ENCODE measurements at places on chromosomes 2 and 18.

DNA sequence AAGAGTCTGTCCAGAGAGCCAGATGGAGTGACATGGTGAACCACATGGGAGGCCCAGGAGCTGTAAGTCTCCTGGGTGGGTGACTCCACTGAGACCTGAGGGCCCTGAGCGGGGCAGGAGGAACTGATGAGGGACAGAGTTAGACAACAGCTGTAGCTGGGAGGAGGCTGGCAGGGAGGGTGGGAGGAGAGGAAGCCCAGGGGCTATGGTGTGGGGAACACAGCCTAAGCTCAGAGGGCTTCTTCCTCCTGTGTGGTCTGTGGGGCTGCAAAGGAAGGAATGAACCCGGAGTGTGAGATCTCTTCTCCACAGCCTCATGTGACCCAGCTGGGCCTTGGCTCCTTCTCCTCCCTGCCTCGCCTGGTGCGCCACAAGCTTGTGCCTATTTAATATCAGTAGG, 395.6 kb upstream of the HS6ST1 start:
- no peak for DNase-seq

DNA sequence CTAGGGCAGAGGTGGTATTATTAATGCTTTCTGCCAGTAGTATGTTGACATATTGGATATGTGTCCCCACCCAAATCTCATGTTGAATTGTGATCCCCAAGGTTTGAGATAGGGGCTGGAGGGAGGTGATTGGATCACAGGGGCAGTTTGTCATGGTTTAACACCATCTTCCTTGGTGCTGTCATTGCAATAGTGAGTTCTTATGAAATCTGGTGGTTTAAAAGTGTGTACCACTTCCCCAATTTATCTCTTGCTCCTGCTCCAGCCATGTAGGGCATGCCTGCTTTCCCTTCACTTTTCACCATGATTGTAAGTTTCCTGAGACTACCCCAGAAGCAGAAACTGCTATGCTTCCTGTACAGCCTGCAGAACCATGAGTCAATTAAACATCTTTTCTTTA, 47.1 kb upstream of the THSD7B start:
- no peak for DNase-seq

DNA sequence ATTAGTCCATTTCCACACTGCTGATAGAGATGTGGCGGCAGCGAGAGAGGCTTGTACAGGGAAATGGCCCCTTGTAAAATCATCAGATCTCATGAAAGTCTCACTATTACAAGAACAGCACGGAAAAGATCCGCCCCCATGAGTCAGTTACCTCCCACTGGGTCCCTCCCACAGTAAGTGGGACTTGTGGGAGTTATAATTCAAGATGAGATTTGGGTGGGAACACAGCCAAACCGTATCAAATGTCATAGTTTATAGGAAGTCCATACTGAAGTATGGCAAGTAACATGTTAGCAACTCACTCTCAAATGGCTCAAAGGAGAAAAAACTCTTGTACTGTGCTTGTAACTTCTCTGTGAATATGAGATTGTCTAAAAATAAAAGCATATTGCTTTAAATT, 56.1 kb downstream of the FARP2 start:
- peak; percentile 39 for DNase-seq

GRCh38 chr2:200305797-200306195, 697 bp upstream of the SPATS2L start:
- DNase-seq = no peak

DNA sequence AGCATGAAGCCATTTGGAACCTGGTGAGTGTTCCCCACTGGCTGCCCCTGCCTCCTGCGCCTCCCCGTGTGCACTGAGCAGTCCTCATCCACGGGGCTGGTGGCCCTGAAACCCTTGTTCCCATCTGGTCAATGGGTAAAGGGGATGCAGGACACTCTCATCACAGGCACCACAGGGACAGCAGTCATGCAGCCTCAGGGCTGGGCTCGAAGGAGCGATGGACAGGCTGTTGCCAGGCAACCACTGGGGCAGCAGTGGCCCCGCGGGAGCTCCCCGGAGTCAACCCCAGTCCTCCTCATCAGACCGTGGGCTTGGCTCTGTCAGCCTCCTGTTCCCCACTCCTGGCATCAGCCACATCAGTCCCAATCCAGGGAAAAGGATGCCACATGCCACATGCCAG, 509.5 kb downstream of the EIPR1 start:
- DNase-seq = no peak

DNA sequence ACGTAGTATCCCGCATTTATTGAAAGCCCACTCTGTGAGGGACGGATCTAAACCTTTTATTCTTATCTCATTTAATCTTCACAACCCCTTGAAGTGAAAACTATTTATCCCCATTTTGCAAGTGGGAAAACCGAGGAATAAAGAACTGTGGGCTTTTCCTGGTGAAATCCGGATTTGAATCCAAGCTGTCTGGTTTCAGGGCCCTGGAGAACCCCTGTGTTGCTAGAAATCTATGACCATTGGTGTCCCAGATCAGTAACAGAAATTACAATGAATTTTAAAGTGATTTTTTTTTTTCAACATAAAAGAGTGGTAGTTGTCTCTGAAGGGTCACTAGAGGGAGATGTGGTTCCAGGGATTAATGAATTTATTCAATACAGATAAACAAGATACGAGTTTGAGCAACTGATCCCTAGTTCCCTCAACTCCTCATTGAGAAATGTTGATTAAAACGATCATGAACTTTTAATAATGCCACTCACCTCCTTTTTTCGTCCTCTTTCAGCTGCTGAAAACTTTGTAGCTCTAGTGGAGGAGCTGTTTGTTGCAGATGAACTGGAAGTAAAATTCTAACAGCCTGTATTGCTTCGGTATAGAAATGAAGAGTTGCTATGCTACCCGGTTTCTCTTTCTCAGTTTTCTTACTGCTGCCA, 940 bp downstream of the XRCC5 start:
- DNase-seq = peak; percentile 40

- DNase-seq = no peak
These were observed 37.9 kb downstream of the GDF7 start for GRCh38 chr2:20704886-20705285.

- no peak for DNase-seq
These were observed 779 bp downstream of the MALL start for GRCh38 chr2:110114831-110115255.

GRCh38 chr2:36982467-36982866, 16.1 kb upstream of the STRN start:
- no peak for DNase-seq

- no peak for DNase-seq
These were observed 41.9 kb downstream of the SCN9A start for GRCh38 chr2:166333801-166334200.

DNA sequence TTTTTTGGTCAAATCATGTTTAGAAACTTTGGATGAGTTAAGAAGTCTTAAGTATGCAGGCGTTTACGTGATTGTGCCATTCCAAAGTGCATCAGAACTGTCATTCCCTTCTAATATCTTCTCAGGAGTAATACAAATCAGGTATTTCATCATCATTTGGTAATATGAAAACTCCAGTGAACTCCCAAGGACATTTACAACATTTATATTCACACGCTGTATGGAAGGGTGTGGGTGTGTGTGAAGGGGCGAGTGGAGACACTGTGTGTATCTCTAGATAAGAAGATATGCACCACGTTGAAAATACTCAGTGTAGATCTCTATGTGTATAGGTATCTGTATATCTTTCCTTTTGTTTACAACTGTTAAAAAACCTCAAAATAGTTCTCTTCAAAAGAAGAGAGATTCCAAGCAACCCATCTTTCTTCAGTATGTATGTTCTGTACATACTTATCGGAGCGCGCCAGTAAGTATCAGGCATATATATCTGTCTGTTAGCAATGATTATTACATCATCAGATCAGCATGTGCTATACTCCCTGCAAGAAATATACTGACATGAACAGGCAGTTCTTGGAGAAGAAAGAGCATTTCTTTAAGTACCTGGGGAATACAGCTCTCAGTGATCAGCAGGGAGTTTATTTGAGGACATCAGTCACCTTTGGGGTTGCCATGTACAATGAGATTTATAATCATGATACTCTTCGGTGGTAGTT, 29.3 kb downstream of the COX7A2L start:
- DNase-seq = no peak

DNA sequence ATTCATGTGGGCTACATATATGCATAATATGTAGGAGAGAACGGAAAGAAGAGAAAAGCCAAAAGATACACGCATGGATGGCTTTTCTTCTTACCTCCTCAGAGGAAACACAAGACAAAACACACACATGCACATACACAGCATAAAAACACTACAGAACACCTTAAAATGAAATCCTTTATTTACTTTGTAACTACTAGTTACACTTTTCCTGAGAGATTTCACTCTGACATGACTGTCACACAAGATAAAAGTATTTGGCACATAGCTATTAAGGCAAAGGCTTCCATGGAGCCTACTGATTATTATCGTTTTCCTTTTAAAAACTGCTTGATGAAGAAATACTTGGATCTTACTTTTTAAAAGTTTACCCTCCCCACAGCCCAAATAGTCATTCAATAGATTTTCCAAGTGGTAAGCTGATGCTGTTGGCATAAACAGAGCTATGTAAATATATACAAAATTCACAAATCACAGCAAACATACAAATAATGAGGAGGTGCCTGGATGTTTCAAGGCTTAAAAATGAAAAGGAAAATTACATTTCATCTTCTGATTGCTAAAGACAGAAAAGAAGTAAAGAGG, 8.6 kb downstream of the ZEB2 start:
- no peak for DNase-seq

GRCh38 chr2:55598056-55598795, 19.2 kb downstream of the PPP4R3B start:
- no peak for DNase-seq

DNA sequence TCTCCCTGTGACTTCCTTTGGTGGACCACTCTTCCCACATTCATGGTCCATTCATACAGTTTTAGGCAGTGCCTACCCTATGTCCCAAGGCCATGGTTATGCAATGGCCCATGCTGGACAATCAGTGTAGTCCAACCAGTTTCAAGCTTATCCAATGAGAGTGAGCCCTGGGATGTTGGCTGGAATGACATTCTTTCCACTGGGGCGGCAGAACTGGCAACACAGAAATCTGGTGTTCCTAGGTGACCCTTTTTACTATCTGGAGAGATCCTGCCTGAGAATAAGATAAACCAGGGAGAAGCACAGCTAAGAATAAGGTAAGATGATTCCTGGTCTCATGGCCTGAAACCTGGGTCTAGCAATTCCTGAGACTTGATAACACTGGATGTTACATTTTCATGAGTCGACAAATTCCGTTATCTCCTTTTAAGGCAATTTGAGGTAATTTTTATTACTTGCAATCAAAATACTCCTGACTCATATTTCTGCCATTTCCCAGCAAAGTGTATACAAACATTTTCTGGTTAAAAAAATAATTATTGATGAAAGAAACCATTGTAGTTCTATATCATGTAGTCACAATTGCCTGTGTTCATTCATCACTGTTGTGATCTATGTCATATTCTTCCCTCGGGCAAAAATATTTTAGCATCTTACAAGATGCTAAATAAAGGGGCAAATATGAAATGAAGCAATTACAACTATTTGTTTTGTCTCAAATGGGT, 271.5 kb upstream of the LYPD1 start:
- no peak for DNase-seq

GRCh38 chr2:106561356-106561755, 74.2 kb downstream of the CD8B2 start:
- DNase-seq = no peak

- no peak for DNase-seq
These were observed 30.5 kb upstream of the MAL start for GRCh38 chr2:94994914-94995552.

- DNase-seq = no peak
These were observed 425.7 kb downstream of the LRATD1 start for GRCh38 chr2:15058015-15058720.

- no peak for DNase-seq
These were observed 32.8 kb upstream of the ACKR3 start for GRCh38 chr2:236536727-236537398.

- DNase-seq = no peak
These were observed 193.7 kb upstream of the ID2 start for GRCh38 chr2:8488001-8488738.
